ENCODE measurements at places on chromosomes 4 and X.

DNA sequence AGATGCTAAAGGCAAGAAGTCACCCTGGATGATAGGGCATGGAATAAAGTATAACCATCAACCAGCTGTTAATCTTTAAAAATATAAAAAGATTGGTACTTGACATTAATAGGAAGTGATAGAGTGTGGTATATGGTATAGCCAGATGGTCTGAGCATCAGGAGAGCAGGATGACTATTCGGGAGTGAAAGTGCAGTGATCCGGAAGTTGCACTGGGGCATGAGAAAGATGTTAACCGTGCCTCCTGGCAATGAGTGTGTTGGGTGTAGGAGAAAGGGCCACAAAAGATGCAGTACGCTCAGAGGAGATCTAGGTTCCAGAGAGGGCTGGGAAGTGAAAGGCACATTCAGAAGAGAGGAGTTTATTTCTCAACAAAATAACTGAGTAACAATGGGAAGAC, 65.0 kb downstream of the TSPAN7 start:
- DNase-seq: no peak

GRCh38 chr4:13545394-13545808, 1.1 kb upstream of the NKX3-2 start:
- DNase-seq: no peak

DNA sequence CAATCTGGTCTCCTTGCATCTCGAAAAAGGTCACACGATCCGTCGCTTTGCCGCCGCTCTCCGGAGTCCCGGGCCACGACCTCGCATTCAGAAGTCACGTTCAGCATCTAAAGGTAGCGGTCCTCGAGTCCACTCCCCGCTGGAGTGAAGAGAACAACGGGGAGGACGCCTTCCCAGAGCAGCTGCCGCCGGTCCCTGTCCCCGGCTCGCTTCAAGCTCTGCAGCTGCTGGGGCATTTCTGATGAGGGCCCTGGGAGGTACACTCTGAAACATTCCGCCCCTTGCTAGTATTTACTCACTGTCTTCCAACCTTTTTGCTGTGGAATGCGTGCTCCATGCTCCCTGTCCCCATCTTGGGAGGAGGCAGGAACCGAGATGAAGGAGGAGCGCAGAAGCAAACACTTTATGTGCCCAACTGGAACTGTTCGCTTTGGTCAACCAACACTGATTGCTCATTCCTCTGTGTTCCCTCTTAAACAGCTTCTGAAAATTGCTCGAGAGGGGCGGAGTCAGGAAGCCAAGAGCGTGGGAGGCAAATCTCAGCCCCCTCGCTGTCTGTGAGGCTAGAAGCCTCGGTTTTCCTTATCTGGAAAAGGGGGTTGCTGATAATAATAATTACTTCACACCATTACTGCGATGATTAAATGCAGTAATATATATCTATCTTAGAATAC, 6.4 kb upstream of the VAMP7 start:
- DNase-seq: no peak

DNA sequence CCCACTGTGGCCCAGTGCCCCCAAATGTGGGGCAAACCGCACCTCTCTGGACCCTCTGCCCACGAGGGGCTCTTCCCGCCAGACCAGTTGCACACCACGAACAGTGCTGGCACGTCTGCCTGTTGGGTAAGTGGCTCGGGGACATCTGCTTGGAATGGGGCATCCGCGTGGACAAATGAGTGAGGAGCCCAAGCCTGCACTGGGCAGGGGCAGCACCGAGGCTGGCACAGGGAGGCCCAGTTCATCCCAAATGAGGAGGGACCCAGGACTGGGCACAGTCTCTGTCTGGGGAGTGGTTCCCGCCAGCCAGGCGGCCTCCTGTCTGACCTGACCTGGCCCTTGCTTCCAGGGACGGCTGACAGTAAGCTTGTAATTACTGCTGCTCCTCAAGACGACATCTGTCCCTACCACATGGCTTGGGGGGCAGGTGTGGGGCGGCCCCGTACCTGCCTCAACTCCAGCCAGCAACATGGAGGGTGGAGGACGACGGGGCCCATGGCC, 3.2 kb downstream of the SPON2 start:
- no peak for DNase-seq

- DNase-seq: no peak
Observed at GRCh38 chrX:23195761-23196160, 138.9 kb upstream of the PTCHD1 start.

DNA sequence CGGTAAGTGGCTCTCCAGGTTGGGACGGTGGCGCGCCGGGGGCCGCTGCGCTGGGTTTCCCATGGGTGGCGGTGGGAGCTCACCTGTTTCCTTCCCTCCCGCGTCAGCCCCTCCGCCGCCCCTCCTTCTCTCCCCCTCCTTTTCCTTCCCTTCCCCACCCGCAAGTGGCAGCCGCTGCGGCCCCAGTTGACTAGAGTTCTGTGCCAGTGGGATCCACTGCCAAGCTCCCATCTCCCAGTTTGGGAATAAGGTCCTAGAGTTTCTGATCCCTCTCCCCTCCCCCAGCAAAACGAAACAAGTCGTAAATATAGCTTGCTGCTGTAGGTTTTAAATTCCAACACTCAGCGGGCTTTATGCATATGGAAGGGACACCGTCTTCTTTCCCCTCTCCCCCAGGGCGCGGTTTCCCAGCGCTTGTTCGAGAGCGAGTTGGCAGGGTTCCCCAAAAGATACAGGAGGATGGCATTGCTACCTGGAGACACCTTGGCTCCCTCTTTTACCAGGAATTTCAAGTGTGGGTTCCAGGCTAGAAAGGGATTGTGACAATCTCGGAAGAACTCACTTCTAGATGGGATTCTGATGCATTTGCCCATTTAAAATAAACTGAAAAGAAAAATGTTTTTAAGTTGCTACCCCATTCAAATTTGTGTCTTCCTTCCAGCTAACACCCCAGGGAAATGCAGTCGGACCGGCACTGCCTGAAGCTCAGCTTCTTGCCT, 1.2 kb downstream of the TLL1 start:
- DNase-seq: no peak

GRCh38 chr4:60450054-60450453, 750.1 kb upstream of the ADGRL3 start:
- no peak for DNase-seq

GRCh38 chr4:6517171-6517570, 44.8 kb upstream of the PPP2R2C start:
- DNase-seq: no peak

DNA sequence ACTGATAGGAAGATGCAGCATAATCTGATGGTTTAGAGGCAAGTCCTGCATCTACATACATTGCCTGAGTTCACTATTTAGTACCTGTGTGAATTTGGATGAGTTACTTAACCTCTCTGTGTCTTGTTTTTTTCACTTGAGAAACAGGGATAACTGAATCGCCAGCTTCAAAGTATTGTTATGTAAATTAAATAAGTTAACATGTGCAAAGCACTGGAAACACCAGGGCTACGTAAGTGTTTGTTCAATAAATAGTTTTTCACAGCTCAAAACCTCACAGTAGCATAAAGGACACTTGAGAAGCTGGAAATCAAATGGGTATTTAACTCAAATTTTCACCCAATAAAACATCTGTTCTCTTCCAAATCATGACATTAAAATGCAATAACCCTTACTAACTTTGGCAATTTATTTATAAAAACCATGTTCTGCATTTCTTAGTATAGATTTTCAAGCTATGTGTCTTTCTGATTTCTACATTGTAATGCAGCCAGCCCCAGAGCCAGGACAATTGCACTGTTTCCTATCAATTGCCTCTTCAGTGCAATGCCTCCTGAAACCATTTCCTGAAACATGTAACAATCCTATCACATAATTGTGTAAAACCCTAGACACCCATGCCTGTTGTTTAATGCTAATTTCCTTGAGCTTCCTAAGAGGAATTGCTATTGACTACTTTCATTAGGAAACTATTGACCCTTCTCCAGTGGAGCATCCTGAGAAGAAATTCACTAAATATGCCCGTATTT, 177.1 kb downstream of the UNC5C start:
- DNase-seq: no peak

- no peak for DNase-seq
Observed at GRCh38 chr4:38610521-38610920, 53.5 kb upstream of the KLF3 start.

DNA sequence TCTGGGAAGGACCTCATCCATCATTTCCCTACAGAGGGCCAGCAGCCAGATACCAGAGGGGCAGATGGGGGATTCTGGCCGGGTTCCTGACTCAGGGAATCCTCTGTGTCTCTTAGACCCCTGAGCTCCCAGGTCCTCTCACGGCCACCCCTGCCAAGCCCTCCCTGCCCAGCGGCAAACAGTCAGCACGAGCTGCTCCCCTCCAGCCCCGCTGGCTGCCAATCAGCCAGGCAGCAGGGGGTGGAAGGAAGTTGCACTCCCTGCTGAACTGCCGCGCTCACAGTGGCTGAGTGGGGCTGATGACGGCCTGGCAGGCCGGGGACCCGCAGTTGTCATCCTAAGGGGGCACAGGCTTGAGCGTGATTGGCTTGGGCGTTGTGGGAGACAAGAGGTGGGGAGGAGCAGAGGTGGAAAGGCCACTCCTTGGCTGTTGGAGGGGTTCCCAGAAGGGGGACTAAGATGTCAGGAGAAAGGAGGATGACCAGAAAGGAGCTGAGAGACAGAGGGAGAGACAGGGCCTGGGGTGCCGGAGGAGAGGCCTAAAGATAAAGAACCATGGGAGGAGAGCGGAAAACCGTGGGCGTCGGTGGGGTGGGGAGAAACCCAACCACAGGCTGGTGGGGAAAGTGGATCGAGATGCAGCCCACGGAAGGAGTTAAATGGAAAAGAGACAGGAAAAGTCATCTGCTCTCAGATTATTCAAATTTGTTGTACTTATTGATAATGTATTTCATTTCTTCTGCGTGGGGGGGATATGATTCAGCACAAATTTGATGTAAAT, 4.4 kb upstream of the CCDC149 start:
- no peak for DNase-seq

DNA sequence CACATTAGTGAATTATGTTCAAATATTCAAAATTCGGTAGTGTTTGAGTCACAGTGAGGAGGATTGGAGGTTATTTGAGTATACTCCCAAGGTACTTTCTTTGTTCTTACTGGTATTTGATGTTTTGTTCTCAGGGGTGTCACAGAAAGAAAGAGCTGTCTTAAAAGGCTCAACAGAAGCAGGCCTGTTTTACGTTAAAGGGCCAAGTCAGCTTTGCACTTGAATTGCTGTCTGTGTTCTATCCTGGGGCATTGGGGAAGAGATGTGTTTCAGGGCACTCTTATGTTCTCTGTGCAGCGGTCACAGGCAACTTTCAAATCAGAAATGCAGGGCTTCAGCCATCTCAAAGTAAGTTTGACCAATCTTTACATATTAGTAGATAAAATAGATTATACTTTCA, 1113.1 kb upstream of the LCORL start:
- no peak for DNase-seq

- no peak for DNase-seq
Observed at GRCh38 chr4:81164623-81165416, 50.2 kb downstream of the PRKG2 start.

- DNase-seq: no peak
Observed at GRCh38 chr4:169385376-169385775, 114.6 kb upstream of the SH3RF1 start.

DNA sequence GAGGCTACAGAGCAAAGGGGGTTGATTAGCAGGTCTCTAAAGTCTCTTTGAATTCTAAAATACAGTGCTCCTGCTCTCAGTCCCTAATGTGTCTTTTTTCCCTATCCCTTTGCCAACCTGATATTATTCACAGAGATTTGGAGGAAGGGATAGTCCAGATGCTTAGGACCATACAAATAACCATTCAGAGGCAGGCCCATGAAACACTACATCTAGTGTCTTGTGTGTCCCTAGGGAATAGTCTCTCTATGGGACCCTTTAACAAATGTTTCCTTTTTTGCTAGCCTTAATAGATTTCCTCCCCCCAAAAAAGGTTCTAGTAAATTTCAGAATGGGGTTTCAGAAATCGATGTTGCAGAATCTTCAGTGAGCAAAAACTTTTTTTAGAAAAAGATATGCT, 1.7 kb downstream of the NR0B1 start:
- DNase-seq: no peak

DNA sequence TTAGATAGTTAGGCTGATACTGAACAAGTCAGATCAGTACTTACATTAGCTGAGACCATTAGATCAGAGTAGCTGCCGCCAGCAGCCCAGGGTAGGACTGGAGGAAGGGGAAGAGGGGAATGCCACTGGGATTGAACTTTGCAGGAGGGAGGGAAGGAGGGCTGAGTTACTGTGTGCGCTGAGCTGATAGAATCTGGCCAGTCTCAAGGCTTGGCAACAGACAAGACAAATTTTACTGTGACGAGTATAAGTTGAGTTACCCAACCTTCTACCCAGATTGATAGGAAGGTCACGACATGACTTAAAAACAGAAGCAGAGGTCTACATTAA, 372.1 kb downstream of the OPHN1 start:
- no peak for DNase-seq

DNA sequence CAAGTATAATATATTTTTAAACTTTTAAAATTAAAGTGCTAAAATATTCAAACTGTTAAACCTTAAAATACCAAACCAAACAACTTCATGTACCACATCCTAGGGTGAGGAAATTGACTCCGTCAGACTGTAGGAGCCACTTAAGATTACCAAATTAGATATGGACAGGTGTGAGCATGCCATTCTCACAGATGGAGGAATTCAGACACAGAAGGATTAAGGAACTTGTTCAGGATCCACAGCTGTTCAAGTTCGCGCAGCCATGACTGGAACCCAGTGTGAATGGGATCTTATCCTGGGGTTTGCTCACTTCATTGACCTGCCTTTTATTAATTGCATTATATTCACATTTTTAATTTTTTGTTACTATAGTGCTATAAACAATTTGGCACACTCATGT, 224.9 kb upstream of the PCDH7 start:
- no peak for DNase-seq

DNA sequence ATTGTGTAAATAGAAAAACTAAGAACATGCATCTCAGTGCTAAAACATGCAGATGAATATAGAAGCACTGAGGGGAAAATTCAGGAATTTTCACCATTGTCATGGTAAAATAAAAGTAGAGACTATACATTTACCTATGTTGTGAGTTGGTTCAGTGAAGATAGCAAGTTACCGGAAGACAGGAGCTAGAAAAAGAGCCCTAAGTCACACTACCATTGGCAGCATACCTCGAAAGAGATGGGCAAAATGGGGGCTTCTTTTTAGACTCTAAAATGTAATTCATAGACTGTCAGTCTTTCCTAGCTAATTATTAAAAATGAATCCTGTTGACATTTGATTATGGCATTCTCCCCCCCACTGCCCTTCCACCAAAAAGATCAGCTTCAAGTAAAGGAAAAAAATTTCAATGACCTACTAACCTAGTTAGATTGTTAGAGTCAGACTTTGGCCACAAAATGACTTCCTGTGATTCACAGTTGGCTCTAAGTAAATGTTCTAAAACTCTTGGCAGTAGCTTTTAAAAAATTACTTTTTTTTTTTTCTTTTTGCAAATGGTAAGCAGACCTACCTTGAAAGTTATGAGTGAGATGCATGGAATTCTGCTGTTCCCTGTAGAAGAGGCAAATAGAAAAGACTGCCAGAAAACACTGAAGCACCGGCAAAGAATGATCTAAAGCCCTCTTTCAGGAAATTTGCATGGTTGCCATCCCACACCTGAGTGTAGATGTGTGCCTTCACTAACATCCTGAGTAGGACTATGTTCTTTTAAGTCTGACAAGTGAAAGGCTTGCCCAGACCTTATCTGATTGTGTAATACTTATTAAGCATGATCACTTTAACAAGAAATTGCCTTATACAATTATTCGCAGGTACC, 26.4 kb upstream of the ARSJ start:
- DNase-seq: no peak

GRCh38 chrX:125436855-125437254, 117.2 kb downstream of the TEX13C start:
- no peak for DNase-seq

GRCh38 chr4:162644346-162644745, 480.5 kb upstream of the FSTL5 start:
- DNase-seq: no peak

GRCh38 chr4:149701435-149702156, 114.0 kb downstream of the IQCM start:
- DNase-seq: no peak

All from suppressor macrophage treated with lipopolysaccharide for 4 hours (primary cell).